CD4-positive, CD25-positive, alpha-beta regulatory T cell (primary cell): ENCODE measurements at places on chromosomes 12 and 14. TPM values are rescaled to one million over a fixed set of nuclear protein-coding genes. Genes with fewer than 3 reads are reported as not detected.

The IRAK4 gene
- total RNA-seq: 56.7 TPM

The AKAP3 gene
- 1.5 TPM for total RNA-seq

The PPM1H gene
- total RNA-seq: 0.99 TPM

The LRIG3 gene
- not detected for total RNA-seq

The TOX4 gene
- 128 TPM for total RNA-seq

The IGF1 gene
- total RNA-seq: not detected

The PPP2R5C gene
- 650 TPM for total RNA-seq

The TBX3 gene
- not detected for total RNA-seq

- DNase-seq: no peak
Measured at GRCh38 chr12:15044471-15044870, 71.6 kb downstream of the PDE6H start.

DNA sequence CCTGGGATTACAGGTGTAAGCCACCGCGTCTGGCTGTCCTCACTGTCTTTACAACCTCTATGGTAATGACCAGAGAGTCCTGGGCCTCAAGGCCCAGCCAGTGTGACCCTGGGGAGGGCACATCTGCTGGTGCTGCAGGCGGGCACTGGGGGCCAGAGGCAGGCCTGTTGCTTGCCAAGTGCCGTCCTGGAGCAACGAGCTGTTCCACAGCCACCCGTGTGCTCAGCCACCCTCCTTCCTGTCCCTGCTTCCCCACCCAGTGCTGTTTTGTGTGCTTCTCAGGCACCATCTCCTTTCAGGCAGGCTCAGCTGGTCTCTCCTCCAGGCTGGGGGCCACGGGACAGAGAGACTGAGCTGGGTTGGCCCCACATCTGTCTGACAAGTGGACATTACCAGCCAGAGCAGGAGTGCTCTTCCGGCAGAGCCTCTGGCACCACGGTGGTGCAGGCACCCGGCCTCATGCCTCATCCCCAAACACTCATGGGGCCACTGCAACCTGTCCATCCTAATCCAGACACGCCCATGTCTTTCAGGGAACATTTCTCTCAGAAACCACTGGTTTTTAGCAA, 9.0 kb downstream of the SLC25A47 start:
- DNase-seq: no peak

DNA sequence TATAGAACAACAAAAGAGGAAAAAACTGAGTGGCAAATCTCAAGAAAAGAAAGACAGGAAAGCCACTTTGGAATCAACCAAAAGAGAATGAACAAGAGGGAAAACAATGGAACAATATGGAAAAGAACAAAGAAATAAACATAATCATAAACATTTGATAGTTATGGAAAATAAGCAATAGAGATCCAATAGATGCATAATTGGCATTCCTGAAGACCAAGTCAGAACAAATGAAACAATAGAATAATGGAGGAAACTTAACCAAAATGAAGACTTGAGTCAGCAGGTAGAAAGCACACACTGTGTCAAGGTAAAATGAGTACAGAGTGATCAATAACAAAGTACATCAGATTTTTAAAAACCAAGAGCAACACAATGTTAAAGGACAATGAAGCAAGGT, 10.1 kb upstream of the RPS6KA5 start:
- DNase-seq: no peak

DNA sequence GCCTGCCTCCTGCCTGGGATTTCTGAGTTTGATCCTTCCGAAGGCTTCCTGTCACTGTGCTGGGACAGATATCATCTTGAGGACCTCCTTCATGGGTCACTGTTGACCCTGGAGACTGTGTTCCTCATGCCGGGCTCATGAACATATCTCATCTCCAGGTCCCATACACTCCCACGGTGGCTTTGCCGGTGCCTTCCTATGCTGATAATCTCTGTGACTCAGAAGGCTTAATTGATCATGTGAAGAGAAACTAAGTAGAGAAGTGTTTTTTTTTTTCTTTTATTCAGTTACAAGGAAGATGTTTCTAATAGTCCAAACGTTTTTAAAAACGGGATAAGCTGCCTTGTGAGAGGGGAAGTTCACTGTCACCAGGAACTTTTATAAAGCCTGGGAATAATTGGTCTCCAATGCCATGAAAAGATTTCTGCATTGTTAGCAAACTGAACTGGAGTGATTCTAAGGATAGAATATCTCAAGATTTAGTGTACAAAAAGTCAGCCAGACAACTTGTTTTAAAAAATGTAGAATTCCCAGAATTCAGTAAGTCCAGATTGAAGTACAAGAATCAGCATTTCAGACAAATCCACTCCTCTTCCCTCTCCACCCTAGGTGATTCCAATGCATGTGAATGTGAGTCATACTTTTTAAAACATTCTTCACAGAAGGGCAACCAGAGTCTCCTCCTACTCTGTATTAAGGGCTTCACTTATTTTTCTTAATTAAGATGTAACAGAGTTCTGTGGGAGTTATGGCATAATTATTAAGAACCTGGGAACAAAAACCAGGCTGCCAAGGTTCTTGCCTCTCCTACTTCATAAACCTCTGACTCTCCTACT, 139.8 kb upstream of the LGR5 start:
- DNase-seq: no peak

DNA sequence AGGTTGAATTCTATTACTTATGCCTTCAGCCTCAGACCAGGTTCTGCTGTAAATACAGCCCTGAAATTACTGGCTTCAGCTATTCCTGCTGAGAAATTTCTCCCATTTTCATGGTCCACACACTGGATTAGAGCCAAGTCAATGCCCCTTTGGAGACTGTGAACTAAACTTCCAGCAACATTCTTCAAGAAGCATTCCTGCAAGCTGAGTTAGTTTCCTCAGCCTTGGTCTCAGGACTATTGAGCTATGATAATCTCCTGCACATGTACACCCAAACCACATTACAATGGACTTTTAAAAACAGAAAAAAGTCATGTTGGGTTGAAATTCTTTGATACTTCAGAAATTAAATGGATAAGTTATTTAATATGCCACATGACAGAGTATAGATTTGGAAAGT, 58.0 kb upstream of the AVPR1A start:
- no peak for DNase-seq

DNA sequence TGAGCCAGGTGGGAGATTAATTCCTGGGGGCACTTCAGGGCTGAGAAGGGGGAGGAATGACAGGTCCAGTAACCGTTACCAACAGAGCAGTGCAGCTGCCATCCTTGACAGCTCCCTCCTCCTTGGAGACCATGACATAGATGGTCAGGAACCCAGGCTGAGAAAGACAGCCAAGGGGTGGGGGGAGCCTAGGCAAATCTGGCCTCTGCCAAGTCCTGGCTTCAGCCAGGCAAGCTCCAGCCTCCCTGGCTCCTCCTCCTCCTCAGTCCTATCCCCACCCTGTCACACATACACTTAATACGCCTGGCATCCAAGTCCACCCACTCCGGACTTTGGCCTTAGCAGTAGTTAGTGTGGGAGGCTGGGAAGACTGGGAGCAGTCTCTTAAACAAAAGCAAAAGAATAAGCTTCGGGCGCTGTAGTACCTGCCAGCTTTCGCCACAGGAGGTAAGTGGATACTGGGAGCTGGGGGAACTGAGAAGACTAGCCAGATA, at the start of gene RDH5:
RDH5 (plus strand) TSS at position 323 of the 494 bp plus-strand sequence. CDS start 792 bp downstream, outside the sequence.
- DNase-seq: no peak

DNA sequence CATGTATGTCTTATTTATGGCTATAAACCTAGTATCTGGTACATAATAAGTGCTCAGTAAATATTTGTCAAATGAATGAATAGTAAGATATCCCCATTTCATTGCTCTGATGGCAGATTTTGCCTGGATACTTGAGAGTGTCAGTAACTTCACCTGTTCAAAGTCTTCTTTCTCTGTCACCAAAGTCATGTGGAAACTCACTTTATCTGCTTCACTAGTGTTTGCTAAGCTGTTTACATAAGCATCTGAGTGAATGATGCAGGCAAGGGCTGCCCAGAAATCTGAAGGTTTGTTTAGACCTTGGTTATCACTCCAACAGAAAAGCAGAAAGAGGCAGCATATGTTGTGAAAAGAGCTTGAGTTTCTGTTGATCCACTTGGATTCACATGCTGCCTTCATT, 4.3 kb downstream of the OR4E1 start:
- no peak for DNase-seq

DNA sequence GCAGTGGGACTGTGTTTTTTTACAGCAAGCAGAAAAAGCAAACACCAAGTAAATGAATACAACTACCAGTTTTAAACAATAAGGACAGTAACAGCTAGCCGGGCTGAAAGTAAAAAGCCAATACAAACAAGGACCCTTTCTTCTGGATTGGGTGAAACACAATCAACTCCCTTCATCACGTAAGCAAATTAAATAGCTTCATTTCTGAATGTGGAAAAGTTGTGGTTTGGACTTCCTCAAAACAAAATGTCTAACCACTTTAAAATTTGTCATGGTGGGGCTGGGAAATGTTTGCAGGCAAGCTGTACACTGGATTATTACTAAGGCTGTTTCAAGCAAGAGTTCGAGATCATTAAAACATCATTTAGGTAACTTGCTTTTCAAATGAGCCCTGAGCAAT, 47.4 kb downstream of the TCHP start:
- no peak for DNase-seq

DNA sequence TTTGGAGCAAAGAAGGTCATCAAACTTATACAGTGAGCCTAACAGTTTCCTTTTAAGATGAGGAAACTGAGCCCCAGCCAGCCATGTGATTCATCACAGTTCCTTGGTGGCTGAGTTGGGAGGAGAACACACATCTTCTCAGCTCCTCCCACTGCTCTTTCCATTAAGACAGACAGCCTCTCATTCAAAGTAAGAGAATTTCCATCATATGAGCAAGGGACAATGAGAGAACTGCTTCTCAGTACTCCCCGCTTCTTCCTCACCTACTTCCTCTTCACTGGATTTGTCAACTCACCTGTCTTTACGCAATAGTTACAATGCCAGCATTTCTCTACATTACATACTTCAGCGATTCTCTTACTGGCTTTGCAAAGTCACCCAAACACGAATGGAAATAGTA, 2.2 kb downstream of the IFNG start:
- DNase-seq: no peak

DNA sequence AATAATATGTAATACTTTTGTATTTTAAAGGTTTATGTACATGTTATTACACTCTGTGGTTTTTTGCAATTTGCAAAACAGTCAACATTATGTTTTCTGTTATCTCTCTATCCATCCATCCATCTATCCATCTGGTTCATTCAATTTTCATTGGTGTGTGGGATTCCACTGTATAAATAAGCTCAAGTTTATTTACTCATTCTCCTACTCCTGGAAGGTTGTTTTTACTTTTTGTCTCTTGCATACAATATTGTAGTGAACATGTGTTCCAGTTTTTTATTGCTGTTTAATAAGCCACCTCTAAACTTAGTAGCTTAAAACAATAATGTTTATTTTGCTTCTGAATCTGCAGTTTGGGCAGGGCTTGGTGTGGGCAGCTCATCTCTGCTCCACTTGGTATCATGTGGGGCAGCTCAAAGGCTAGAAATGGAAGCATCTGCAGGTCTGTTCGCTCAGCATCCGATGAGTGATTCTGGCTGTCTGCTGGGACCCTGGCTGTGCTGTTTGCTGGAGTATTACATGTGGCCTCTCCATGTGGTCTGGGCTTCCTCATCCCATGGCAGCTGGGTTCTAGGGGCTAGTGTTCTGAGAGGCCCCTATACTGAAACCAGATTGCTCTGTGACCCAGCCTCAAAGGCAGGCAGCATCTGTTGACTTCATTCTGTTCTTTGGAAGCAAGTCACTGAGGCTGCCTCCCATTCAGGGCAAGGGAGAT, 98.8 kb downstream of the SLC25A47 start:
- DNase-seq: no peak

DNA sequence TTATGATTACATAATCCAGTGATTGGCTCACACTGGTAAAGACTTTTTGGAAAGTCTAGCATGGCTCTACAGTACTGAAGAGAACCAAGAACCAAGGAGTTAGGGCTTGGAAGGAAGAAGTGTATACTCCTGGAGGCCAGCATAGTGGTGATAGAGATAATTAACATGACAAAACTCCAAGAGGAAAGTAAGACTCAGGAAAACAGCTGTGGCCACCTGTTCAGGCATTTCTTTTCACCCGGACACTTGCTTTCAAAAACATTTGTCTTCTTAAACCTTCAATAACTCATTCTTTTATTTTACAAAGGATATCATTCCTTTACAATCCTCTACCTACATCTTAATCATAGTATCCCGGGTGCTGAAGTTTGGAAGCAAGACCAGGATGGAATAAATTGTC, 50.9 kb downstream of the KLHL28 start:
- no peak for DNase-seq

DNA sequence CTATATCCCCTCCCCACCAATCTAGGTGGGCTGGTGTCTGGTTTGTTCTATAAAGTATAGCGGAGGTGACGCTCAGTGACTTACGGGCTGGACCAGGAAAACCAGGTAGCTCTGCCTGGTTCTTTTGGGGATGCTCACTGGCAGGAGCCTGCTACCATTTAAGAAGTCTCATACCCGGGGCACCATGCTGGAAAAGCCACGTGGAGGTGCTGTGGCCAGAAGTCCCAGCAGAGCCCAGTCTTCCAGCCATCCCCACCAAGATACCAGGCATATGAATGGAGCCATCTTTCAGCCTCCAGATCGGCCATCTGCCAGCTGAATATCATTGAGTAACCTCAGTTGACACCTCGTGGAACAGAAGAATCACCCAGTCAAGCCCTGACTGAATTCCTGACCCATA, 87.2 kb downstream of the AACS start:
- DNase-seq: no peak

GRCh38 chr12:109222062-109222461, 87.0 kb downstream of the FOXN4 start:
- DNase-seq: no peak

- no peak for DNase-seq
Measured at GRCh38 chr12:69987579-69988091, 162.6 kb downstream of the MYRFL start.

GRCh38 chr12:110312581-110313360, 31.7 kb downstream of the ATP2A2 start:
- peak; percentile 64 for DNase-seq

DNA sequence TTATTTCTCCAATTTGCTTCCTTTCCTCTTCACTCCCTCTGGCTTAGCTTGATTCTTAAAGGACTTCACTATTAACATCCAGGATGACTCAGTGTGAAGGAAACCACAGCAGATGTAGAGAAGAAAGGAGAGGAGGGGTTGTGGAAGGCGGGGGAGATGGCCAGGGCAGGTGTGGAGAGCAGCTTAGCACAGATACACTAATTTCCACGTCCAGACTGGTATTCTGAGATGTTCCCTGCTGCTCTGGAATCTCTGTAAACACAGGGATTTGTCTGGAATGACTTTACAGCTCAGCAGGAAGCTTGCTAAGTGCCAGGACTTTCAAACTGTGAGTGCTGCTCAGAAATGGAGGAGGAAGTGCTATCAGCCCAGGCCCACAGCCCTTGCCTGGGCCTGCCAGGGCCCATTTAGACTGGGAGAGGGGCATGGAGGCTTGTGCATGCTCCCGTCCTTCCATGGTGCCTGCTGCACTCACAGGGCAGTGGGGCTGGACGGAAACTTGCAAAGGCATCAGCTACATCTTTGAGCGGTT, 202.5 kb upstream of the DDHD1 start:
- peak; percentile 2 for DNase-seq

DNA sequence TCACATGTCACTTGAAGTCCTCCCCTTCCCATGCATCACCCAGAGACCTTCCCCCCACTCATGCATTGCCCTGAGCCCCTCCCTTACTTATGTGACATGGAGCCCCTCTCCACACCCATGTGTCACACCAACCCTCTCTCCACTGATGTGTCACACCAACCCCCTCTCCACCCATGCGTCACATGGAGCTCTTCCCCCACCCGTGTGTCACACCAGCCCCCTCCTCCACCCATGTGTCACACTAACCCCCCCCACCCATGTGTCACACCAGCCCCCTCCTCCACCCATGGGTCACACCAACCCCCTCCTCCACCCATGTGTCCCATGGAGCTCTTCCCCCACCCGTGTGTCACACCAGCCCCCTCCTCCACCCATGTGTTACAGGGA, 30.4 kb downstream of the RTL1 start:
- DNase-seq: no peak
